Stimulated activated CD8-positive, alpha-beta memory T cell treated with anti-CD3 and anti-CD28 coated beads, Interleukin-2, amount 100 ng/mL, for 48 hours (primary cell): ENCODE measurements at places on chromosomes 3 and 15.

DNA sequence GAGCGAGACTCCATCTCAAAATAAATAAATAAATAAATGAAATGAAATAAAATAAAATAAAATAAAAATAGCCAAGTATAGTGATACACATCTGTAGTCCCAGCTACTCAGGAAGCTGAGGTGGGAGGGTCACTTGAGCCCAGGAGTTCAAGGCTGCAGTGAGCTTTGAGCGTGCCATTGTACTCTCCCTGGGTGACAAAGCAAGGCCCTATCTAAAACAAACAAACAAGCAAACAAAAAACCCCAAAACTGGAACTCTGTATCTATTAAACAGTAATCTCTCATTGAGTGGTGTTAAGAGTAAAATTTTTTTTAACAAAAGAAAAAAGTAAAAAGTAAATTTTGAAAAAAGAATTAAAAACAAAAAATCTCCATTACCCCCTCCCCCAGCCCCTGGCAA lies 20.8 kb downstream of the EPM2AIP1 start:
- no peak for DNase-seq

- no peak for DNase-seq
These were observed 848.0 kb downstream of the TUSC7 start for GRCh38 chr3:117557464-117558090.

DNA sequence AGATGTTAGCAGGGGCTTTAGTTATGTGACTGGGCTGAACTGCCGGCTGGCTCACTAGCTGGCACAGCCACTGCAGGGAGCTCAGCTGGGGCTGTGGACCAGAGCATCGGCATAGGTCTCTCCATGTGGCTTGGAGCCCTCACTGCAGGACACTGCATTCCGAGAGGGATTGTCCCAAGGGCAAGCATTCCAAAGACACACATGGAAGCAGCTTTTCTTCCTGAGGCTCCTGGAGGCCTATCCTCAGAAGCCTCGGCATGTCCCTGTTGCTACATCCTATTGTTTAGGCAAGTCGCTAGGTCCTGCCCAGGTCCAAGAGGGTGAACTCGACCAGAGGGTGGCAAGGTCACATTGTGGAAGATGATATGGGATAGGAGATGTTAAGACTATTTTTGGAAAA lies 209.8 kb downstream of the PLCL2 start:
- DNase-seq = no peak

GRCh38 chr15:85649372-85649771 lies 145.4 kb downstream of the KLHL25 start:
- DNase-seq = no peak

DNA sequence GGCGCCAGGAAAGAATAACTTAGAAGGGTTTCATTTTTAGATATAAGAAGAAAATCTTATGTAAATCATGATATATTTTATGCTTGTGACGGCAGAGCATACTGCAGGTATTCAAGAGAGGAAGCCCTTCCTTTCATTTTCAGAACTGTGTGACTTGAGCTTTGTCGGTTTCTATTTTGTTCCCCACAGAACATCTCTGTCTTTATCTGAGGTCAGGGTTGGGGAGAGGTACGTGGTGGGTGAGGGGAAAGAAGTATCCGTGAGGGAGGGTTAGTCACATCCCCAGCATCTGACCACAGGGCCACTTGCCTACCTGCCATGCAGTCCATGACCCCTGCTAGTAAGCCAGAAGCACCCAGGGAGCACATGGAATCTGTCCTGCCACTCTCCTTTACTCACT lies 126.5 kb downstream of the DGKG start:
- DNase-seq = no peak

DNA sequence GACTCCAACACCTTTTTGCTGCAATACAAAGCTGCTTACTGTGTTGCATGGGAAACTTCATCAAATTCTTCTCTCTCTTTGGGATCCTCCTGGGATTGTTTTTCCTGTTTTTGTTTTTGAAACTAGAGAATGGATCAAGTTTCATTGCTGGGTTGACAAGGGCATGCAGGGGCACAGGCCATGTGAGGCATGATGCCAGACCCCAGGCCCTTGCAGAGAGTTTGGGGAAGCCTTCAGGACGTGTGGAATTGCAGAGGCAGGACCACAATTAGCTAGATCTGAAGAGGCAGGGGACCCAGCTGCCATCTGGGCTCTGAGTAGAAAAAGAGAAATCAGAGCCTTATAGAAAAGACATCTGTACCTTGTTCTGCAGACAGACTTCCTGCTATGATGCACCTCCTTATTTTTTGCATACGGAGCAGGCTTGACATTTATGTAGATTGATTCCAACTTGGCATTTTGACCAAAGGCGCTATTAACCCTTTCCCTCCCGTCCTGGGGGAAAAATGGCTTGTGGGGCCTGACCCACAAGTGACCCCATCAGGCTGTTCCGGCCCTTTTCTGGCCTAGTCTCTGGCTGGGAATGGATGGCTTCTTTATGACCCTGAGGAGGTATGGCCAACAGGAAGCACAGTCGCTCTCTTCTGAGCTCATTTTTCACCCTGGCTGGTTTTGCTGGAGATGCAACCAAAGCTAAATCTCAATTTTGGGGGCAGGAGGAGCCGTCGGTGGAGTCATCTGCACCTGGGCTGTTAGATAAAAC lies 44.3 kb upstream of the CHRNB4 start:
- DNase-seq = no peak

DNA sequence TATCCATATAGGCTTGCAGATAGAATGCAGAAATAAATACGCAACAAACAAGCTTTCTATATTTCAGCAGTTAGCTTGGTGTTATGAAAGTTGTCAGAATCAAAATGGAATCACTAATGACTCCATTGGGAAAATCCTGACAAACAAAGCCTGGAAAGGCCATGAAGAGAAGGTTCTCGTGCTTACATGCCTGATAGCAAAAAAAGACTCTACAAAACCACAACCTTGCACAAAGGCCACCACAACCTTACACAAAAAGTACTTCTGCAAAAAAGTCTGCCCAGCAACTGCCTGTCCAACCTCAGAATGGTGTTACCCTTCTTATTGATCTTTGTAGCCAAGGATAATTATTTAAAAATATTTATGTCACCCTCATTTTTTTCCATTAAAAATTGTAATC lies 14.4 kb upstream of the PLSCR1 start:
- DNase-seq = no peak

DNA sequence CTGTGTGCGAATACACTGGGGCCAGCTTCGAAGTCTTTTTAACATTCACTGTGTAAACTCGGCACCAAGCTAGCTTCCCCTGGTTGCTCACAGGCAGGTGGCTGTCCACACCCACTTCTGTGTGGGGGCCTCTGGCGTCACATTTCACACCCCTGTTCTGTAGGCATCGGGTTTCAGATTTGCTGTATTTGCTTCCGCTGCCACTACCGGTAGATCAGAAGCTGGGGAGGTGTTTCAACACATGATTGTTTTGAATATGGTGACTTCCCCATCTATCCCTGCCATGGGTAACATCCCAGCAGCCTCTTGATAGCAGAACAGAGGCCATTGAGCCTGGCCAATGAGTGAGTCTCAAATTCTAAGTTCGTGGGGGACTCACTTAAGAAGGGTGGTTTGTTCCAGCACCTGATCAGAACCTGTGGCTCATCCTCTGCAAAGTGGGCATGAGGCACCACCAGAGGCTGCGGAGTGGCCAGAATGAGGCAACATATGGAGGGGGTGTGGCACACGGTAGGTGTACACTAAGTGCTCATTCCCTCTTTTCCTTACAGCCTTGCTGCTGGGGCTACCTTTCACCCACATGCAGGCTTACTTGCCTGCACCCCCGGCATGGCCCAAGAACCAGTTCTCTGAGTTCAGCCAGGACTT lies 61.5 kb downstream of the IQSEC1 start:
- DNase-seq = peak; percentile 66

GRCh38 chr3:194045289-194045688 lies 90.7 kb upstream of the HES1 start:
- no peak for DNase-seq

DNA sequence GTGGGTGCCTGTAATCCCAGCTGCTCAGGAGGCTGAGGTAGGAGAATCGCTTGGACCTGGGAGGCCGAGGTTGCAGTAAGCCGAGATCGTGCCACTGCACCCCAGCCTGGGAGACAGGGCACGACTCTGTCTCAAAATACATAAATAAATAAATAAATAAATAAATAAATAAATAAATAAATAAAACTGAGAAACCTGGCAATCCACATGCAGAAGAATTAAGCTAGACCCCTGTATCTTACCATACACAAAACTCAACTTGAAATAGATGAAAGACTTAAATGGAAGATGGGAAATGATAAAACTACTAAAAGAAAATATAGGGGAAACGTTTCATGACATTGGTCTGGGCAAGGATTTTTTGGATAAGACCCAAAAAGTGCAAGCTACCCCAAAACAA lies 58.0 kb downstream of the ATP13A4 start:
- DNase-seq = no peak

DNA sequence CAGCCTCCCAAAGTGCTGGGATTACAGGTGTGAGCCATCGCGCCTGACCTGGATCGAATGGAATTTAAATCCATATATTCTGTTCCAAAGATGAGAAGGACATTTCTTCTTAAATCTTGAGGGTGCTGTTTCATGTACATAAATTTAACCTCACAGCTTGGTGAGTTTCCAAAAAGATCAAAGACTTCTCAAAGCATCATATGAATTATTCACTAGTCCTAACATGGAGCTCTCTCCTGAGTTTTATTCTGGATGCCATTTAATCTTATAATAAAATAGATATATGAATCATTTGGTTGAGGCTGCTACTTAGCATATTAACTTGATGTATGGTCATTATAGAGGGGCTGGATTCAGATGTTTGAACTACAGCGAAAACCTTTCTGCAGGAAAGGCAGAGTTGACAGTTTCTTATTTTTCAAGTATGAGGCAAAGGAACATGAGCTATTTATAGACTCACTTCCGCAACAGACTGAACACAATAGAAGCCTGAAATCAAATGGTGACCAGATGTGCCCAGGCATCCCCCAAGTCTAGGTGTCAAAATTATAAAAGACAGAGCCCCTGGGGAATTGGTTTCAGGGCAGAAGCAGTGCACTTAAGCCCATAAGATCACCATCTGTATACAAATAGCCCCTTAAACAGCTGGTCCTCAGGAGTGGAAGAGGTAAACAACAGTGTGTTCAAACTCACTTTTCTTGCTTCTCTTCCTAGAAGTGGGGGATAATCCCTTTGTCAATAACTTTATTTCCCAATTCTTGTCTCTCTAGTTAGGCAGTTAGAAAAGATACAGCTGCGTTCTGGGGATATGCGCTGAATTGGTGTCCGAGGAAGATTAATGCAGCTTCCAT lies 29.7 kb downstream of the STARD9 start:
- no peak for DNase-seq

GRCh38 chr3:50359760-50360110 lies 414 bp upstream of the TMEM115 start:
- DNase-seq = no peak

- DNase-seq = no peak
These were observed 88.2 kb upstream of the PROK2 start for GRCh38 chr3:71873093-71873611.

DNA sequence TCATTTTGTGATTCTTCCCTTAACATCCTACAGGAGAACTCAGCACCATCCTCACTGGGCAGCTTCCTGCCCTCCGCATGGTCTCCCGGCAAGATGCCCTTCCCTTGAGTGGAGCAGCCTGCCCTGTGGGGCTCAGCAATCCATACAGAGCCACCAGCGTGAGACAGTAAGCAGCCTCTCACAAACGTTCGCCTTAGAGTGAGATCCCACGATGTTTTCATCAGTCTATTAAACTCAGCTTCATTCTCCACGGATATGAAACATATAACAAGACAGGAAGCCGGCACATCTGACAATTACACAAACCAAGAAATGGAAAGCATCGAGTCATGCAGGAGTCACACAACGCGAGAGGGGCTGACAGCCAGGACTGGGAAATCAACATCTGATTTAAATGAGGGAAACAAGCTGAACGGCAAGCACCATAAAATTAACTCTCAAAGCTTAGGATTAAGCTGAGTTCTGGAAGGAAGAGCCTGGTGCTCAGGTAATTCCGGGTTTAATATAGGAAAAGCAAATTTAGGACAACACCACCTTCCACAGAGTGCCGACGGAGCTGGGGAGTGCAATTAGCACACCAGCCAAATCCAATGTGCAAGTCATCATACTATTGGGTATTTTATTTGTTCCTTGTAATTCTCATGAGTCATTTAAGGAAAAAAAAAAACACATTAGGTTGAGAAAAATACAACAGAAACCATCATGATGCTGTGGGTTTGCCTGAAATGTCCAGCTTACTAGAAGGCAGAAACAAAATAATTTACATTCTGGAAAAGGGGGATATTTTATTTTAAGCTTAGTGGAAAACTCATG lies 272.0 kb downstream of the OCA2 start:
- no peak for DNase-seq

- no peak for DNase-seq
These were observed 968.4 kb downstream of the ZPLD1 start for GRCh38 chr3:103403191-103403590.
